ENCODE measurements at places on chromosomes 1 and 21.

DNA sequence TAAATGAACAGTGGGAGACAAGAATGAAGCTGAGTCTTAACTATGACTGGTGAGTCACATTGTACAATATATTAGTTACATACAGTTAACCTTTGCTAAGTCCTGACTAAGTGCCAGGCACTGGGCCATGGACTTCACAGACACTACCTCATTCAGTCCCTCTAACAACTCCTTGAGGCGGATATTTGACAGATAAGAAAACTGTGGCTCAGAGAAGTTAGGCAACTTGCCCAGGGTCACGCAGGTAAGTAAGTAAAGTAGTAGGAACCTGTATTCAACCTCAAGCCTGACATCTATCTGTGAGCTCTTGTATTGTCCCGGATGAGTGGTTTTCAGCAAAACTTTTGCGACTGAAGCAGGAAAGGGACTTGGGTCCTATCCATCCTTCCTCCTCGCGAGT is 62.1 kb downstream of the GNG12 start:
- peak; percentile 27 for DNase-seq

- no peak for DNase-seq
These were observed 462.0 kb upstream of the RUNX1 start for GRCh38 chr21:35510957-35511695.

DNA sequence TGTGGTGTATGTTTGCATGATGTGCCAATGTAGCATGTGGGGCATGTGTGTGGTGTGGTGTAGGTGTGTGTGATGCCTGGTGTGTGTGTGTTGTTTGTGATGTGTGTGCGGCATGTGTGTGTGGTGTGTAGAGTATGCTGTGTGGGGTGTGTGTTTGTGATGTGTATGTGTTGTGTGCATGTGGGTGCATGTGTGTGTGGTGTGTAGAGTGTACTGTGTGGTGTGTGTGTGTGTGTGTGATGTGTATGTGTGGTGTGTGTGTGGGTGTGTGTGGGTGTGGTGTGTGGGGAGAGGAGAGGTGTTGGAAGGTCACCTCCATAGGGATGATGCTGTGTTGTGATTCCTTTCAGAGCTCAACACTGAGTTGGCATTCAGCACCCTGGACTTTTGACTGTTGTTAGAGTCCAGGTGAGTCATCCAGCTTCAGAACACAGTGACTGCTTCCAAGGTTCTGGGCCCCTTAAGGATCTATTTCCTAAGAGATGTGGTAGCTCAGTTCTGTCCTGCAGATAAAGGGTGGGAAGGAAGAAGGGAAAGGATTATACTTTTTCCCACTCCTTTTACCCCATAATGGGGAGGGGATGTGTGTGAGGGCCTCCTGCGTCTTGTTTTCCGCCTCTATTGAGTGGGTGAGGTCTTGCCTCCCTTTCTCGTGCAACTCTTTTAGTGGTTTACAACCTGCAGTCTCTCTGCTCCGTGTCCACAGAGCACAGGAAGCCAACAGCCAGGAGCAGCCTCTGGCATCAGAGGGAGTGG is 47.6 kb downstream of the RHOU start:
- DNase-seq = no peak

- peak; percentile 64 for DNase-seq
These were observed 7.1 kb upstream of the ITGB2 start for GRCh38 chr21:44927587-44928461.

- no peak for DNase-seq
These were observed 55.6 kb downstream of the KLHDC7A start for GRCh38 chr1:18536356-18536755.

DNA sequence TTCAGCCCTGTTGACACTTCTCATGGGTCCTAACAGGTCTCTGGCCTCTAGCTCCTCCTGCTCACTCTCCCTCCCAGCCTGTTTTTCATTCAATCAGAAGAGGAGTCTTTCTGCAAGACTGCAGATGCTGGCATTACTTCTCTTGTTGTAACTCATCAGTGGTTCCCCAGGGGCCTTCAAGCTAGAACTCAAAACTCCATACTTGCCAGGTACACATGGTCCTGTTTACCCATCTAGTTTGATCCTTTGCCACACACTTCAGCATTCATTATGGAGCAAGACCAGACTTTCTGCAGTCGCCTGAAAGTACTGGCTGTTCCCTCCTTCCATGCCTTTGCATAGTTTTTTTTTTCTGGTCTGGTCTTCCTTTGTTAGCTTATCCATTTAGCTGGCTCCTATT is 47.9 kb downstream of the SERBP1 start:
- DNase-seq = no peak

DNA sequence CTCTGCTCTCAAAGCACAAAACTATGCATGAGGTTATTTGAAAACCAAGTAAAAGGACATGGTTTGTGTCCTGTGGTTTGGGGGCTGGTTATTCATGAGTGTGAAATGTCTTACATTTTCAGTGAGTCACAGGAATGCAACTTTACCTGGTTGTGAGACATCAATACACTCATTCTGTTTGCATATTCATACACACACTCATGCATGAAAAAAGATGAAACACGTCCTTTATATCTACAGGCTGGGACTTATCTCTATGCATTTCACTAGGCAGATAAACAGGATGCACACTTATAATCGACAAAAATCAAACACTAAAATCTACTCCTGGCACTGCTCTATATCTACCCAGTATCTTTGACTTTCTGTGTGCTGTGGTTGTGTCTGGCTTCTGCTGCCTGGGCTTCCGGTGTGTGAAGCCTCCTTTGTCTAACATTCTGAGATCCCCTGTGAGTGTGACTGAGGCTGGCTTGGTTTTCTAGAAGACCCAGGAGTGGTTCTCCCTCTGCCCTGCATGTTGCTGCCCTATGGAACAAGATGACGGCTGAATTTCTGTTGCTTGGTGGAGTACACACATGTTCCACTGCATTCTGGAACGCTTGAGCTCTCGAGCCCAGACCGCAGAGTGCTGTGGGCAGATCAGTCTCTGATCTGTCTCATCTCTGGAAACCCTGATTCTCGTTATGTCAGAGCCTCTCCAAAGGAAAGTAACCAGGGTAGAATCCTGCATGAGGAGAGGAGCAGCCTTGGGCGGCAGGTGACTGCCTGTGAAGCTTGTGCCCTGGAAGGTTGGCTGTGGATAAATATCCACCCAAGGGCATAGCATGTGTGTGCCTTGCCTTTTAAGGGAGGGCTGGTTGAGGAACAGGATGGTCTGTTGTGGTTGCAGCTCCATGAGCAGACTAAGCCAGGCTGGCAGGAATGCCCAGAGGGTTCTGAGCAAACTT is 19.7 kb upstream of the FASLG start:
- peak; percentile 41 for DNase-seq

DNA sequence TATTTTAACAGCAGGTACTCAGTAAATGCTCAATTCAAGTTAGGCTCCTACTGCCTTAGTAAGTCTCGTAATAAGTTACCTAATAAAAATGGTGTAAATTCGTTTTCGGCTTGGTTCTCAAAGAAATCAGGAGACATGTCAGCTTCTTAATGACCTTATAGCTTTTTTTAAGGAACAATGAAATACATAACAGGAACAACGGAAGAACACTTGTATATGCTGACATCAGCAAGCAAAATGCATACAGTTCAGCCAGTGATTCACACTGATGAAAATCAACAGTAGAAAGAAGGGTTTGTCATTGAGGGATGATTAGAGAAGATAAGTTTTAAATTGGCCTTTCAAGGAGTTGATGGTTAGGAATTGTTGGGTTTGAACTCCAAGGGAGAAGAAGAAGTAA is 13.3 kb downstream of the RPTN start:
- DNase-seq = no peak

- no peak for DNase-seq
These were observed 11.2 kb downstream of the PLA2G2F start for GRCh38 chr1:20150326-20150705.

- no peak for DNase-seq
These were observed 249.3 kb upstream of the DUSP10 start for GRCh38 chr1:221991221-221991620.

DNA sequence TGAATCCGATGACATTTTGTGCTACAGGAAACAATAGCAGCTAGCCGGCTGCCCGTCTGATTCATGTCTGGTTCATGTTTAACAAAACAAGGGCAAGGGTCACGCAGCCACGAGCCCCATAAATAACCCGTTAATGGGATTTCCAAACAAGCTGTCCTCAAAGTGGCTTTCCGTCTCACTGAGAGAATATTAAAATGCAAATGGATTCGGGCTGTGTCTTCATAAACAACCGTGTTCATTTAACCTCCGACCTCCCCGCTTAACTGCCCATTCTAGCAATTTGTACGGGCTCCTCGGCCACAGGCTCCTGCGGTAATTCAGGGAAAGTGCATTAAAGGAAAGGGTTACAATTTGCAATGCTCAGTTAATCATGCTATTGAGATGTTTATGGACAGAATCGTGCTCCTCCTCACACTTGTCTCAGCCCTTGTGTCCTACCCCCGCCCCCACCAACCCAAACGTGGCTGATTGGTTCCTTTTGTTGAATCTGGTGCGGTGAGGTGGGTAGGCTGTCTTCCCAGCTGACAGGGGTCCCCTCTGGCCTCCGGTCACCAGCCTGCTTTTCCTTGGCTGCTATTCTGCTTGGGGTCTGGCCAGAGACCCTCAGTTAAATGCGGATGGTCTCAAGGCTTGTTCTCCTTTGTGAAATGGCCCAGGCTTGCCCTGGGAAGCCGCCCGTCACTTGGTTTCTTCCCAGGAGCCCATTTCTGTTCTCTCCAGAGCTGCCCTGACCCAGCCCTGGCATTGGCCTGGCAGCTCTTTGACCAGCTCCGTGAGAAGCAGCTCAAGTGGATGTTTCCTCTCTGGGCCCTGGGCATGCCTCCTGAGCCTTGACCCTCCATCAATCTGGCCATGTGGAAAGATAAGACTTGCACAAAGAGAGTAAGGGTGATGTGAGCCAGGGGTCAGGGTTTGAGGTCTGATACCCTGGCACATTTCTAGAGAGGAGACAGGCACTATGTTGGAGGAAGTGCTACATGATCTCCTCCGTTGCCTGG is 200.7 kb upstream of the POU3F1 start:
- no peak for DNase-seq

GRCh38 chr1:10854856-10855459 is 58.5 kb upstream of the CASZ1 start:
- DNase-seq = no peak

DNA sequence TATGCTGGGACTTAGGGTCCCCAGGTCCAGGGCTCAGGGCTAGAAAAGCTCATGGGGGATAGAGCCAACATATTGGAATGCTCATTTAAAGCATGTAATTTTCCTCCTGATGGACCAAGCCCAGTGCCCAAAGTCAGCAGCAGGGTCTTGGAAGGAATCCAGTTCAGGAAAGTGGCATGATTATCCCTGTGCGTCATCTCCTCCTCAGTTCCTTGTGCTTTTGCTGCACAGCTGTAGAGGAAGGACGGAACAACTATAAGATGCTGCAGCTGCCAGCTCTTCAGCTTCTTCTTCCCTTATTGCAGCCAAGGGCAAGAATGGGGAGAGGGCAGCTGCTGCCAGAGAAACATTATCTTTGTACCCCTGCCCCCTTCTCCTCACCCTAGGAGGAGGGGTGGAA is 58.4 kb downstream of the OVGP1 start:
- DNase-seq = no peak

DNA sequence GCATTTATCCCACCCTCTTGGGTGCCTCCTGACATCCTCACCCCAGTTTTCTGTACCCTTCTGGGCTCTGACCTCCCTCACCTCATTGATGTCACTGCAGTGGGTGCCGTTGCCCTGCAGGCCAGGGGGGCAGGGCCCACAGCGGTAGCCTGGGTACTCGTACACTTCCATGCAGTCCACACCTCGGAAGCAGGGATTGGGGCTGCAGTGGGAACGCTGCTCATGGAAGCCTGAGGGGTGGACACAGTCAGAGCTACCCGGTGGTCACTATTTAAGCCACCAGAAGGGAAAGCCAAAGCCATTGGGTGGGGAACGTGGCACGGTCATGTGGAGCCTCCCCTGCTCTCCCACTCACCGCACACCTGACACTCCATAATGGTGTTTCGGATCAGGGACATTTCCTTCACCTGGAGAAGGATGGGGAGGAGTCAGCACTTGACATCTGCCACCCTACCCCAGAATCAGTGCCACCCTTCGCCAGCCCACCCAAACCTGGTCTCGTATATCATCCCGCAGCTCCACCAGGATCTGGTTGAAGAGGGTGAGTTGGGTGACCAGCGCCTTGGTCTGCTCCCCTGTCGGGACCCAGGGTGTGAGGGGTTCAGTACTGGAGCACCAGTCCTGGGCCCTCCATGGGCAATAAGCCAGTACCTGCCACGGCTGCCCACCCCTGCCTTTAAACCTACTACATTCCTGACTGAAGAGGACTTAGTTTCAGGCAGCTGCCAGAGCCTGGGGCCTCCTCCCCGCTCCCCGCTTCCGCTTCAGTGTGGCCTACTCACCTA is 4.8 kb downstream of the THBS3 start:
- no peak for DNase-seq

DNA sequence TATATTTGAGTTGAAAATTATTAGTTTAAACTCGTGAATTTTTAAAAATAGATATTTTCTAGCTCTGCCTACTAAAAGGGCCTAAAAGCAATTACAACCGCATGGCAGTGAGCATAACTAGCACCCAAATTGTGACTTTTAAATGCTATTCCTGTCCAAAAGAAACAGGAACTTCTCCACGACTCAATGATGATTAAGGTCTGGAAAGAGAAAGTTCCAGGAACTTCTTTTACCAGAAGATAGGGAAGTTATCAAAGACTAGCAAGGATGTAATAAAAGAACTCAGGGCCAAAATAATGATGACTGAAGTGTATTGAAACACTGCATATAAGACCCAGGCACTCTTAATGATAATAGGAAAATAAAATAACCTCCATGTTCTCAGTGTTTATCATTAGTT is 313.0 kb downstream of the PLPP3 start:
- no peak for DNase-seq

- DNase-seq = no peak
These were observed 76.7 kb upstream of the VCAM1 start for GRCh38 chr1:100642826-100643225.

- DNase-seq = no peak
These were observed 67.2 kb downstream of the RPAP2 start for GRCh38 chr1:92366040-92366395.

GRCh38 chr1:36389999-36390398 is 4.3 kb upstream of the STK40 start:
- no peak for DNase-seq

- DNase-seq = no peak
These were observed 47.7 kb downstream of the CENPF start for GRCh38 chr1:214650664-214651063.

- no peak for DNase-seq
These were observed at the start of gene HHIPL2 for GRCh38 chr1:222547944-222548671. Gene HHIPL2, minus strand, starts transcription at chr1:222548104. Its CDS starts 60 bp downstream, at chr1:222548044.

DNA sequence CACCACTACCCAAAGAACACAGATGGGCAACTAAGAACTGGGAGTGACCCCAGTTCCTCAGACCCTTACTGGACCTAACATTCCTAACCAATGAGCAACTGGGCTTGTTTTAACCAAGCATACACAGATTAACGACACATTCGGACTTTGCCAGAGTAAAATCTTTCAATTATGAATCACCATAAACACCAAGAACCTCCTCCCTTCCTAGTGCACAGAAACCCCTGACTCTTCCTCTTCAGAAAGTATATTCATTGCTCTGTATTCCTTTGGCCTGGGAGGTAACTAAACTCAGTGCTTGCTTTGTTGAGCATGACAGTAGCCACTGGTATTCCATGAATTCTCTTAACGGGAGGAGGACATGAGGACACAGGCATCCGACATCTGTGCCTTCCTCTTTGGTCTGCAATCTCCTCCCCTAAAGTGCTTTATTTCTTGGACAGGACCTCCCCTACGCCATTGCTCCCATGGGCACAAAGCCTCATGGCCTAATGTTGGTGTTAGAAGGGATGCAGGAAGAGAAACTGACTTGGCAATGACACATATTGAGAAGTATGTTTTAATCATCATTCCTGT is 42.7 kb downstream of the SEC16B start:
- DNase-seq = peak; percentile 13

All from T1000 (cell line).